A172 (cell line): ENCODE measurements at places on chromosomes 3 and 15.
A peak's percentile ranks its signal among the peaks of the same experiment; 100 is the strongest.

DNA sequence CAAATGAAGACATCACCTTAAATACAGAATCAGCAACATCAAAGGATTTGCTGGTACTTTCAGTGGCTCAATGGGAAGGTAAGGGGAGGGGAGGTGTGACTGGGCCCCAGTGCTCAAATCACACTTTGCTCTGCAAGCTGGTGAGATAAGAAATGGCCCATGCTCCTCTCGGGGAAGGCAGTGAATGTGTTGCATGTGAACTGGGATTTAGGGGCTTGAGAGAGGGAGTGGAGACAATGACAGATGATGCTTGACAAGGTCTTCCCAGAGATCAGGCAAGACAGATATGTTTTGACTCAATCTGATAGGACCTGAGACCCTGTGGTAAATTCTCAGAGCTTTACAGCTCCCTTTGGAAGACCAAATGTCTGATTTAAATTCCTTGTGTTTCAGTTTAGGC lies 233.0 kb upstream of the PROK2 start:
- no peak for DNase-seq

DNA sequence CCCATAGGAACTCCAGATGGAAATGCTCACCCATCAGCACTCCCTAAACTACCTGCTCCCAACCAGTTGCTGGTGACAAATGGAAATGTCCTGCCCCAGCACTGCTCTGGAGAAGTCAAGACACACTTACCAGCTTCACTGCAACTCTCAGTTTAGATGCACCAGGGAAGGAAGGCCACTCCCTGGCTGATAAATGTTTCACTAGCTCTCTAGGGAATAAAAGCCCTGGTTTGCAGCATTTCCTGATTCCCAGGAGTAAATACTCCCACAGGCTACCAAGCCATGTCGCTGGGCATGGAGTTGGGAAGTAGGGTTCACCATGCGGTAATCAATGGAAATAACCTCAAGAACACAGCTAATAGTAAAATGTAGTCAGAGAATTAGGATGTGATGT lies 112.0 kb upstream of the NEO1 start:
- DNase-seq, result no peak

DNA sequence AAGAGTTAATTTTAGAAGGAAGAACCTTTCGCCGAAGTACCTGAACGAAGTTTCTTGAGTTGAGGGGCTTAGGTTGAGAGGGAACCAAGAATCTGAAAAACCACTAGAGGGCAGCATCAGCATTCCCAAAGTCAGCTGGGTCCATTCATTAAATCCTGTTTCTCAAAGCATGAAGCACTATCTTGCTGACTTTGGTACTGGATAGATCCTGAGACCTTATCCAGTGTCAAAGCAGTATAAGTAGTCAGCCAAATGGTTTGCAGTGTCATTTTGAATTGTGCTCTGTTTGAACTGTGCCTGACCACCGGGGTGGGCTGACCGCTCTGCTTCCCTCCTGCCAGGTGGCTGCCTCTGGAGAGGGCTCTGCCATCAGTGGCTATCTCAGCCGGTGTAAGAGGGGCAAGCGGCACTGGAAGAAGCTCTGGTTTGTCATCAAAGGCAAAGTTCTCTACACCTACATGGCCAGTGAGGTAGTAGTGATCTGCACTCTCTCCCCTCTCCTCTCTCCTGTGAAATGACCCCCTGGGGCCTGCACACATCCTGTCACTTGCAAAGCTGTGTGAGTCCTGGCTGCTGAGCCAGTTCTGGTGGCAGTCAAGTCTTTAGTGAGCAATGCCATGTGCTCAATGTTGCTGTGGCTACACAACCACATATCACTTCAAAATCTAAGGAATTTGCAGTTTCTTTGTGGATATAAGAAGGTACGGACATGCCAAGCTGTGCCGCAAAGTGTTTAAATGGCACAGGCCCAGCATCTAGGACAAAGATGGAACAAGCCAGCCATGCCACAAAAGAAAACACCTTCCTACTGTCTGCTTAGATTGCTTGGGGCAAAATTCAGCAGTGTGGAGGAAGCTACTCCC lies 21.4 kb upstream of the NR2C2 start:
- peak; percentile 68 for DNase-seq

DNA sequence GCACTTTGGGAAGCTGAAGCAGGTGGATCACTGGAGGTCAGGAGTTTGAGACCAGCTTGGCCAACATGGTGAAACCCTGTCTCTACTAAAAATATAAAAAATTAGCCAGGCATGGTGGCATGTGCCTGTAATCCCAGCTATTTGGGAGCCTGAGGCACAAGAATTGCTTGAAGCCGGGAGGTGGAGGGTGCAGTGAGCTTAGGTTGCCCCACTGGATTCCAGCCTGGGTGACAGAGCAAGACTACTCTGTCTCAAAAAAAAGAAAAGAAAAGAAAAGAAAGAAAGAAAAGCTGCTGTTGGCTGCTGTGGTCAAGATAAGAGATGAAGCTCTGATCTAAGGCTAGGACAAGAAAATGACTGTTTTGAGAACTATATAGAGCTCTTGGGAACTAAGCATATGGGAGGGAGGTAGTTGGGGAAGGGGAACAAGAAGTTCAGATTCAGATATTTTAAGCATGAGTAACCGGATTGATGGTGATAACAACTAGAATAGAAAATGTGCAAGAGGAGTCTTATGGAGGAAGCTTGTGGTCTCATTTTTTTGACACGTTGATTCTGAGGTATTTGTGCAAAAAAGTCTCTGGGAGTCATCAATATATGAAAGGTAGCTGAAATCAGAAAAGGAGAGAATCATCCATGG lies 25.7 kb downstream of the DNAH12 start:
- peak; percentile 63 for DNase-seq

DNA sequence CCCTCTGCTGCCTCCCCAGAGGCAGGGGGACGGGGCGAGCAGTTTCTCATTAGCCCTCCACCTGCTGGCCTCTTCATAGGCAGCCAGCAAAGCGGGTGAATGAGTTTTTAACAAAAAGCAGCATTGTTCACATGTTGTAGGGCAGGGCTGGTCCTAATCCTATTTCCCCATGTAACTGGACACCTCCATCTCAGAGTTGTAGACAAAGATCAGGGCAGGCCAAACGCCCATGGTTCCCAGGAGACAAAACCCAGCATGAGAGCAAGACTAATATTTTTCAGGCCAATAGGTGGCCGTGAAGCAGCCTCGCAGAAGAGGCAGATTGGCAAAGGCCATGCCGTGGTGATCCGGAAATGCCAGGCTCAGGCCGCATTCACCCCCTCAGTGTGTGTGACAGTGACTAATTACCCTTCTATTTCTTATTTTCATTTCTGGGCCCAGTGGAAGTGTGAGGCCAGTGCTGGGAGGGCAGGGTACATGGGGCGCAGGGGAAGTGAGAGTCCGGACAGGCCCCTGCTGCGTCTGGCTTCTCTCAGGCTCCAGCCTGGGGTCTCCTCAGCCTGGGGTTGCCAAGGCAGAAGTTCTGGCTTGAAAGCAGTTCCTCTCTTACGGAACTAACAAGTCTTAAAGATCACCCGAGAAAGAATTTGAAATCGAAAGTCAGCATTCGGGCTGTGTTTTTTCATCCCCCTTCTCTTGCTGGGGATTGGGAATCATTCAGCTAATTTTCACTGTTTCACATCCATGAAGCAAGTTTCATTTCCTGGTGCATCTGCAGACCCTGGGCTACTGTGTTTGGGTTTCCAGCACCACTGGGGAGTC lies 64.8 kb downstream of the BOC start:
- DNase-seq, result peak; percentile 73

- peak; percentile 66 for DNase-seq
Measured at GRCh38 chr3:111729087-111729846, 129.8 kb upstream of the PHLDB2 start.

- no peak for DNase-seq
Measured at GRCh38 chr3:179981646-179982045, 55.1 kb downstream of the PEX5L start.
